ENCODE measurements at places on chromosomes 3 and 15.

- DNase-seq = peak; percentile 58
Observed at GRCh38 chr3:127629467-127630403, 750 bp downstream of the PODXL2 start.

DNA sequence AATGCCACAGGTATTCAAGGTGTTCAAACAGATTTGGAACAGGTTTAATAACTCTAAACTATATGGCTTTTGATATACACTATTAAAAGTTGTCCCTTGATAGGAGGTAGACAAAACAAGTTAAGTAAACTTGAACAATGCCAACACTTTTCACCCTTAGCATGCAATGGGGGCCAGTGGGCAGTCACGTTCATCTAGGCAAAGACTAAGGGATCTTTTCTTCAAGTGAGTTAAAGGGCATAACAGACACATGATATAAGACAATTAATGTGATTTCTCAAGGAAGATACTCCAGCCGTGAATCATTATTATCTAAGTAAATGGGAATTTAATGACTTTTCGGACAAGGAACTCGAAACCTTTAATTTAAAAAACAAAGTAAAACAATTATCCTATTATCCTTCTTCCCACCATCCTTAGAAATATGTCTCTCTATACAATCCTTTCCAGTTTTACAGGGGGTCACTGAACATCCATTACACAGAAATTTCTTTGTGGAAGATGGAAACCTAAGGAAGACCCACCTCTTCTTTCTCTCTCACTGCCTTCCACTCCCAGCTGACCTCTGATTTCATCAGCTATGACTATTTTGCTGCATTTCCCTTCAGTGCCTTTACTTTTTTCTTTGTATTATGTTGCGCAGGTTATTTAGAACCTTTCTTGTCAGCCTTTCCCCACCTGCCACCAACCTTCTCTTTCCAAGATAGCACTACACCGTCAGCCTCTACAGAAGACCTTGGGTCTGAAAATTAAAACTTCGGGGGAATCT, 1.5 kb downstream of the CLDN1 start:
- no peak for DNase-seq

DNA sequence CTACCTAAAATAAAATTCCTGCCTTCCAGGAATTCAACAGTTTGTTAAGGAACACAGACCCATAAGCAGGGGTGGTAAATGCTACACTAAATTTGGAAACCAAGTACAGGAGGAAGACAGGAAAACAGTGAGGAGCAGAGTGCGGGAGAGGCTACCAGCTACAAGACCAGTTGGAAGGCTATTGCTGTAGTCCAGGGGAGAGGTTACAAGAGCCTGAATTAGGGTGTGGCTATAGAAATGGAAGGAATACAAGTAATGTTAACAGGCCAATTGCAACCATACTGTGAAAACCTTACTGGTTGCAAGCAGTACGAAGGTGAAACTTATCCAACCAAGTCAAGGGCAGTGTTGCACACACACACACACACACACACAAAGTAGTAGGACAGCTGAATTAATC, 880 bp upstream of the ARMC8 start:
- DNase-seq = no peak

DNA sequence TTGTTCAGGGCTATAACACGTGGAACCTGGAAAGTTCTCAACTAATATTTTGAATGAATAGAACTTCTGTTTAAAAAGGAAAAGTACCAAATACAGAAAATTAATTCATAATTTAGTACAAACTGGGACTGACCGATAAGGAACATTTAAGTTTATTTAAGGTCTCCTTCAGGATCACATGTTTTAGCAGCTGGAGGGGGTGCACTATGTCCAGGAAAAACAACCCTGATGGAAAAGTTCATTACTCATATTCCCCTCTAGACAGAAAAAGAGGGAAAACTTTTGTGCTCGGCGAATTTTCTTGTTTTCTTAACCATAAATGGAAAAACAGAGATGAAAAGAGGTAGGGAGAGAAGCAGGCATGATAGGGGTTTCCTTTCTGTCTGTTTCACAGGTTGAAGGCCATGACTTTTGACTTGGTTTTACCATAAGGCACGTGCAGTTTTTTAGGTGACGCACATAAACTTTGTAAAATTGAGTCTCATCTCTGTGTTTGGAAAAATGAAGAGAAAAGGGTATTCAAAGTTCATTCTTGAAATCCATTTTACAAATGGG, 26.5 kb downstream of the FRMD4B start:
- DNase-seq = no peak

GRCh38 chr15:74716651-74717050, 8.7 kb downstream of the CYP1A1 start:
- DNase-seq = no peak

DNA sequence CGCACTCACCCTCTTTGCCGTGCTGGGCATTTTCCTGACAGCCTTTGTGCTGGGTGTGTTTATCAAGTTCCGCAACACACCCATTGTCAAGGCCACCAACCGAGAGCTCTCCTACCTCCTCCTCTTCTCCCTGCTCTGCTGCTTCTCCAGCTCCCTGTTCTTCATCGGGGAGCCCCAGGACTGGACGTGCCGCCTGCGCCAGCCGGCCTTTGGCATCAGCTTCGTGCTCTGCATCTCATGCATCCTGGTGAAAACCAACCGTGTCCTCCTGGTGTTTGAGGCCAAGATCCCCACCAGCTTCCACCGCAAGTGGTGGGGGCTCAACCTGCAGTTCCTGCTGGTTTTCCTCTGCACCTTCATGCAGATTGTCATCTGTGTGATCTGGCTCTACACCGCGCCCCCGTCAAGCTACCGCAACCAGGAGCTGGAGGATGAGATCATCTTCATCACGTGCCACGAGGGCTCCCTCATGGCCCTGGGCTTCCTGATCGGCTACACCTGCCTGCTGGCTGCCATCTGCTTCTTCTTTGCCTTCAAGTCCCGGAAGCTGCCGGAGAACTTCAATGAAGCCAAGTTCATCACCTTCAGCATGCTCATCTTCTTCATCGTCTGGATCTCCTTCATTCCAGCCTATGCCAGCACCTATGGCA, 41.1 kb upstream of the CSTA start:
- no peak for DNase-seq

DNA sequence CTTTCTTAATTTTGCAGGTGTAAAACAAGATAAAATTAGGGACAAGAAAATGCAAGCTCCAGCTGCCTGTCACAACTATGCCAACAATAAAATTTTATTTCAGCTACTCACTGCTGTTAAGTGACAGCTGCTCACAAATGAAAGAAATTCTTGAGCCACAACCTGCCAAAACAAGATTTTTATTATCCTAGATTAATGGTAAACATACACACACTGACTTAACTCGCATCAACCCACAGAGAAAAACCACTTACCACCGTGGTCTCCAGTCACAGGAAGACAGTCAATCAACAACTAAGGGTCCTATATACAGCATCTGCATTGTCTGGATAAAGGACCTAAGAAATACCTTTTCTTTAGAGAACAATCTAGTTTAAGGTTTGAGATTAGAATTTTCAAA, 31.3 kb downstream of the EFL1 start:
- DNase-seq = no peak

GRCh38 chr15:65532738-65533051, 2.4 kb downstream of the HACD3 start:
- DNase-seq = no peak

DNA sequence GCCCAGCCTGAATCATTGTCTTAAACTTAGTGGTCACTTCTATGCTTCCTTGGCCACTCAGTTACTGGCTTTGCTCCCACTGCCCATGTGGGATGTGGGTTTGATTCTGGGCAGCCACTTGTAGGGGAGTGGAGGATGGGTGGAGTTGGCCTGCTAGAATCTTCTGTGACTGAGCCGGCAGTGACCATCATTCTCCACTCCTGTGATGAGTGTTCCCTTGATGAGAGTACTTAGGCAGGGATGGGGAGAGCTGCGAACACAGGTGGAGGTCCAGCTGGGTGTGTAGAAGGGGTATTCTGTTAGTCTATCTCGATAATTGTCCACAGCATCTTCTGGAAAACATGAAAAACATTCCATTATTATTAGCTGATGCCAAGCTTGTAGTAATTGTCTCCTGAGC, 8.0 kb downstream of the TM6SF1 start:
- DNase-seq = no peak

DNA sequence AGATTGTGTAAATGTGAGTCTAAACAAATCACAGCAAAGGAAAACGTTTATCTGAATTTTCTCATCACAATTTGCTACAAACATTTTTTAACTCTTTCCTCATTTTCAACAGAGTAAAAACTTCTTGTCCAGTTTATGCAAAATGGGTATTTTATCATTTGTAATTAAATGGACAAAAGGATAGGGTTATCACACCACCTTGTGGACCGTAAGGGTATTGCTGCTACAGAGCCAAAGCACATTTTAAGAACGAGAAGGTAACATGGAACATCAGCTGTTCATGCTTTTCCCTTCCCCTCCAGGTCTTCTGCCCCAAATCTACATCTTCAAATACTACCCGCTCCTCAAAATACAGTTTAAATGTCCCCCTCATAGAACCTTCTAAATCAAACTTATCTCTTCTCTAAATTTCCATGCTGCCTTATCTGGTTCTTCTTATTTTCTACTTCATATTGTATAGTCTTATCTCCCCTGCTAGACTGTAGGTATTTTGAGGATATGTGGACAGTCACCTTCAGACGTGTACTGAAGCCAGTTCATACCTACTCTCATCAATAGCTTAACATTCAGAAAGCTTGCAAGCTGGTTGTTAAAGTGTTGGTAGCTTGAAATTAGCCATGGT, 12.8 kb upstream of the SETMAR start:
- no peak for DNase-seq

DNA sequence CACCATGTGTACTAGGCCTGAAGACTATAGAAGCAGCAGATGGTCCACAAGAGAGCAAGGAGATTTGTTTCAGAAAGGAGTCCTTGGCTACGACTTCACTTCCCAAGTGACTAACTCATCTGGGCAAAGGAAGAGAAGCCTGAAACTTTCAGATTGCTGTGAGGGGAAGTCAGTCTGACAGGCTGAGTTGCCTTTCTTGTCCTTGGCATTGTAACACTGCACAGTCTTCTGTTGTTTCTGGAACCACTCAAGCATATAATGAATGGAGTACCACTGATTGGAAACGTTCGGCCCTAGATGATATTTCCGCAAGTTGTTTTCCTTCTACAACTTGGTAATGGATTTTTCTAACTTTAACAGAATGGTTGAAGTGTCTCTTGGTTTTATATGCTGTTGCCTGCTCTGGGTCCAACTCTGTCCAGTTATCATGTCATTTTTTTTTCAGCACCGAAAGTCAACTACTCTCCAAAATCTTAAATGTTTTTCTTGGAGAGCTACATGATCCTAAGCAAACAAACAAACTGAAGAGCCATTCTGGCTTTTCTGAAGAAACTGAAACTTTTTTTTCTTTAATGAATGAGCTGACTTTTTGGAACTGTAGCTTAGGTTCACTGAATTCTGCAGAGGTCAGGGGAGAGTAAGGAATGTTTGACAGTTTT, 685.7 kb downstream of the MECOM start:
- DNase-seq = no peak

DNA sequence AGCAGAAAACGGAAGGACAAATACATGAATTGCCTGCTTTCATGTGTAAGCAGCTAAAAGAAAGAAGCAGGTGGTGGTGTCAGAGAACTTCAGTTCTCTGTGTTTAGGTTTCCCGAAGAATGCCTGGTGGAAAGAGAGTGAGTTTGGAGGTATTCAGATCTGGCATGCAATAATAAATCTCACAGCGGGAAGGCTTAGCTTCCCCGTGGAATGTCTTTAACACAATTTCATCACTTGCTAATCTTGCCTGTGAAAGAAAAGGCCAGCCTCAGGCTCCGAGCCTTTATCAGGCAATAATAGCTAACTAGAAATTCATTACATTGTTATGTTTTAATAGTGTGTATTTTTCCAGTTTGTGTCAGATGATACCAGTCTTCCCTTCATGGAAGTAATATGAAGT, 220.3 kb downstream of the PDZRN3 start:
- DNase-seq = no peak

- no peak for DNase-seq
Observed at GRCh38 chr3:48518069-48518468, 14.1 kb upstream of the SHISA5 start.

- DNase-seq = no peak
Observed at GRCh38 chr3:168517249-168518071, 421.7 kb upstream of the GOLIM4 start.

GRCh38 chr15:39890621-39891020, 29.4 kb downstream of the GPR176 start:
- no peak for DNase-seq

DNA sequence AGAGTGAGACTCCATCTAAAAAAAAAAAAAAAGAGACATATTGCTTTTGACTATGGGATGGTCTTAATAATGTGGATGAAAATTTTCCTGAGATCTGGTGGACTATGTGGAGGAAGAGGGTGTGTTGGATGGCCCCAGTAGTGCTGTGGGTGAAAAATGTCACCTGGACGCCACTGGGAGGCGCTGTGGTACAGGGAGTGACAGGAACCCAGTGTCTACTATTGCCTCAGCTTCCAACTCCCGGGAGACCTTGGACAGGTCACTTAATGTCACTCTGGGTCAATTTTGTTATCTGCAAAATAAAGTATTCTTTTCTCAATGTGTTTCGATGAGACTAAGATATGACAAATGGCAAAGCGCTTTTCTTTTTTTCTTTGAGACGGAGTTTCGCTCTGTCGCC, 27.7 kb upstream of the DCP1A start:
- DNase-seq = no peak

GRCh38 chr15:57387564-57388076, 11.3 kb downstream of the CGNL1 start:
- DNase-seq = no peak

GRCh38 chr3:46416811-46417510, 9.9 kb downstream of the CCRL2 start:
- DNase-seq = no peak

DNA sequence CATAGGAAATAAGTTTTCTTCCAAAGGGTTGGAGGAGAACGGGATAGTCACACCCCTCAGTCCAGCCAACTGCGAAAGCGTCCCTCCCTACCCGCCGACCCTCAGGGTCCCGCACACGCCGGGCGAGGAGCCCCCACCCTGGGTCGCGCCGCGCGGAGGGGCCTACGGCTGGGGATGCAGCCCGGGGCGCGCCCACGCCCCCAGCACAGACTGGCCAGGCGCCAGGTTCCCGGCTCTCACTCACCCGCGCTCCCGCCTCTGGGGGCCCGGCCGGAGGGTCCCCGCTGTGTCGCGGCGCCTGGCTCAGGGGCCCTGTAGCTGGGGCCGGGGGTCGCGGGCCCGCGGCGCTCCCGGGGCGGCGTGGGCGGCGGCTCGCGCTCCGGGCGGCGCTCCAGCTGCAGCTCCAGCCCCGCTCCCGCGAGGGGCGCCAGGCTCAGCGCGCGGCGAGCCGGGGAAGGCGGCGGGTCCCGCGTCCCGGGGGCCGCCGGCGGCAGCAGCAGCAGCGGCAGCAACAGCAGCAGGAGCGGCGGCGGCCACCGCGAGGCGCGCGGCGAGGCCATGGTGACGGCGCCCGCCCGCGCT, 375 bp downstream of the HEG1 start:
- DNase-seq = no peak

GRCh38 chr3:151404316-151404715, 19.8 kb upstream of the P2RY12 start:
- DNase-seq = no peak

- DNase-seq = no peak
Observed at GRCh38 chr3:67094774-67095173, 96.7 kb downstream of the KBTBD8 start.
